RWPE1 (cell line): ENCODE measurements at places on chromosomes 2 and 18.

- no peak for DNase-seq
Observed at GRCh38 chr2:136404176-136404575, 286.2 kb upstream of the CXCR4 start.

GRCh38 chr18:61896757-61897156, 4.0 kb upstream of the RNF152 start:
- DNase-seq: peak; percentile 93

- no peak for DNase-seq
Observed at GRCh38 chr2:70450641-70451250, 102.9 kb downstream of the TGFA start.

- DNase-seq: no peak
Observed at GRCh38 chr2:46349115-46349547, 51.9 kb downstream of the EPAS1 start.

- no peak for DNase-seq
Observed at GRCh38 chr2:201597397-201597796, 45.9 kb downstream of the TMEM237 start.
